Neuronal stem cell (in vitro differentiated cells): ENCODE measurements at places on chromosomes 1 and 21.
A peak's percentile ranks its signal among the peaks of the same experiment; 100 is the strongest.

DNA sequence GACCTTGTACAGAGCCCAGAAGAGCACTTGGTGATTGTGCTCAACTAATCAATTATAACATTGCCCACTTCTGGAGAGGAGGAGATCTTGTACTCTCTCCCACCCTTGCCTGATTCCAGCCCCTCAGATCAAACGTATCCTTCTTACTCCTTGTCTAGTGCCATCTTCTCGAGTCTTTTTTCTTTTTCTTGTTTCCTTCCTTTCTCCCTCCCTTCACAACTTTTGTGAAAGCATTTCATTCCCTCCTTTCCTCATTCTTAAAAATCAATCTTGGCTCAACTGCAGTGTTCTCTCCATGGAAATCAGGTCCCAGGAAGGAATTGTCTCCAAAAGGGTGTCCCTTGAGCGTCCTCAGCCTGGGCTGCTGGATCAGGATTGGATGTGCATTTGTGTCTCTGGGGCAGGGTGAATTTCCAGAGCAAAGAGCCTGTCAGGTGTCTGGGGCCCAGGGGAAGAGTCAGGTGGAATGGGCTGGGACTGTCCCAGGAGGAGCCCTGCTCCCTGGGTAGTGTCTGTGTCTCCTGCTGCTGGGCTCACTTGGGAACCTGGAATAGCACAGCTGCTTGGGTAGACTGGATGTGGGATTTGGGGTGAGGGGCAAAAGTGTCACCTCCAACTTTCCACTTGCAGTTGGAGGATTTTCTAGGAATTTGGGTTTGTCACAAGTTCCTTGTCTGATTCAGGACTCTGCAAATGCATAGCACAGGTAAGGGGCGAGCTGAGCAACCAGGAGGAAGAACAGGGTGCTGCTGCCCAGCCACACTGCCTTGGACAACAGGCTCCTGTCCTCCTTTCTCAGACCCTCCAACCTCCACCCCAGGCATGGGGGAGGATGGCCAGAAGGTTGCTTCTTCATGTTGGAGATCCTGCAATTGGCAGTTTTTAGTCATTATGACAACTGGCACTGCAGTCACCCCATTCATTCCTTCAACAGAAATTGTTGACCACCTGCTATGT is 3.3 kb downstream of the SOX13 start:
- DNase-seq: no peak

DNA sequence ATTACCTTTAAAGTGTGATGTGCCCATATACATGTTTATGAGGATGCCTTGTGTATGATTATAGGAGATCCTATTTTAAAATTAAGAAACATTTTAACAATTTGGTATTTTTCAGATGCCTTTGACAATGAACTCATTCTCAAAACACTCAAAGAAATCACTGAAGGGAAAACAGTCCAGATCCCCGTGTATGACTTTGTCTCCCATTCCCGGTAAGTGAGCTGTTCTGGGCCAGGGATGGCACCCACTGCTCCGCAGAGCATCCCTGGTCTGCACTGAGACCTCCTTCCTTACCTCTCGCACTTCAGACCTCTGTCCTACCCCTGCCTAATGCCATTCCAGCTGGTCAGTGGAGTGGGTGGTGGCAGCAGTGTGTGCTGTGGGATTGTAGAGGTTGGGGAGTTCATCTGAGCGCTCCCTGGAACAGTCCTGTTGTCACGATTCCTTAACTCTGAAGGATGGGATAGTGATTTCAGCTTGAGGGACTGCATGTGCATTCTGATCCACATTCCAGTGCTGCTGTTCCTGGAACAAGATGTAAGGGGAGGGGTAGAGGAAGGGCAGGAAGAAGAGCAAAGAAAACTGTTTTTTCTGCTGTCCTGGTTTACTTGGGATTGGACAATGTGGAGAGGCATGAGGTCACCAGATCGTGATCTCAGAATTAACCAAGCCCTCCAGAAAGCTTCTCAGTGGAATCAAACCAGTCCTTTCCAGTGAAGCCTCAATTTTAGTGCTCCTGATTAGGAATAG is 63.9 kb downstream of the UCK2 start:
- DNase-seq: no peak

GRCh38 chr1:229111703-229112319 is 159.1 kb upstream of the RAB4A start:
- DNase-seq: no peak

- DNase-seq: no peak
Measured at GRCh38 chr21:40886931-40887330, 40.0 kb upstream of the DSCAM start.

GRCh38 chr1:110645821-110646735 is 28.7 kb downstream of the KCNA3 start:
- no peak for DNase-seq

DNA sequence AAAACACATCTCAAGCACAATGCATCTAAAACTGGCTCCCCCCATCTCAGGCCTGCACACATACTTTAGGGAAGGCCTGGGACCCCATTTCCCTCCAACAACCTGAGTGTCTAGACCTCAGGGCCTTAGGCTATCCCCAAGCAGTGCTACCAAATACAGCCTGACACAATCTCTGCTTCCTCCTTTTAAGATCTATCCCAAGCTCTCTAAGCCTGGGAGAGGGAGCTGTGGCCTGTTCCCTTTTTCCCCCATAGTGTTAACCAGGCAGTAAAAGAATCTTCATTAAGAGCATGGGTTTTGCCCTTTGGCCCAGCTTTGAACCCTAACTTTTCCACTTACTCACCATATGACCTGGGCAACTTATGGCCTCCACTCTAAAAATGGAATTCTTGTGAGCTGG is 10.8 kb upstream of the COL8A2 start:
- no peak for DNase-seq

DNA sequence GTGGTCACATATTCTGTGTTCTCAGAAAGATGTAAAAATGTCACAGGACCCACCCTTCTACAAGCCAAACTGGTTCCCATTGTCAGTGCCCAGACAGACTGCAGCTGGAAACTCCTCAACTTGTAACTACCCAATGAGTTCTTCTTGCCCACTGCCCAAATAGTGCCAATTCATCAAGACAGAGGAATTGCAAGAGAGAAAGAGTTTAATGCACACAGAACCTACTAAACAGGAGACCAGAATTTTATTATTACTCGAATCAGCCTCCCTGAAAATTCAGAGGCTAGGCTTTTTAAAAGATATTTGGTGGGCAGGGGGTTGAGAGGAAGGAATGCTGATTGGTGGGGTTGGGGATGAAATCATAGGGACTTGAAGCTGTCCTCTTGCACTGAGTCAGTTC is 184.1 kb downstream of the URB2 start:
- DNase-seq: no peak

- no peak for DNase-seq
Measured at GRCh38 chr1:208374391-208374941, 130.3 kb upstream of the PLXNA2 start.

- no peak for DNase-seq
Measured at GRCh38 chr1:219959540-219960203, 31.3 kb upstream of the SLC30A10 start.

GRCh38 chr1:92444351-92444750 is 42.4 kb downstream of the GFI1 start:
- DNase-seq: no peak

DNA sequence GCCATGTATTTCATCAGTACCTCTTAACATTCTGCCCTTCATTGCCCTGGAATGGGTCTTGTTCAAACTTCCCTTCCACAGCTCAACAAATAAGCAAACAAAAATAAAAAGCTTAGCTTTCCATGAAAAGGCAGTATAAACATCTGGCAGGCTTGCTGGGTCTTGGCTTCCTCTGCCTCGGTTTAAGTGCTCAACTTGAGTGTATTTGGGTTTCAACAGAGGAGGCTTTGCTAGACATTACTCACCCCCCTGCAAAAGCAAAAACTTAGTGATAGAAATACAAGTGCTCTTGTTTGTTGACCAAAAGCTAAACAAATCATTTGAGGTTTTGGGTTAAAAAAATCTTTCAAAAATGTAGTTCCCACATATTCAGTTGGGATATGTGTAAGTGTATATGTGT is 518.5 kb downstream of the PLPP3 start:
- DNase-seq: no peak

- no peak for DNase-seq
Measured at GRCh38 chr1:198108636-198109370, 48.0 kb upstream of the NEK7 start.

- DNase-seq: no peak
Measured at GRCh38 chr1:115976921-115977498, 697 bp downstream of the SLC22A15 start.

DNA sequence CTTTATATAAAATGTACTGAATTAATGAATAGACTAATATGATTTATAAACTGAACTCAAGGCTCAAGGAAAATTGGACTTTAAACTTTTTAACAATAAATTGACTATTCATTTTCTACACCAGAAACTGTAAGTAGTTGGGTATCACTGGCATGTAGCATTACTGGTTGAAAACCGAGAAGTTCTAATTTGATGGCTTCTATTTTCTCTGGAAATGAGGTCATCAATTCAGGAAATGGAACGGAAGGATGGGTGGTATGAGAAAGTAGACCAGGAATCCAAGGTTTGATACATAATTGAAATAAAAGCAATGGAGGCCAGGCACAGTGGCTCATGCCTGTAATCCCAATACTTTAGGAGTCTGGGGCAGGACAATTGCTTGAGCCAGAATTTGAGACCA is 50.4 kb downstream of the RERE start:
- DNase-seq: no peak

DNA sequence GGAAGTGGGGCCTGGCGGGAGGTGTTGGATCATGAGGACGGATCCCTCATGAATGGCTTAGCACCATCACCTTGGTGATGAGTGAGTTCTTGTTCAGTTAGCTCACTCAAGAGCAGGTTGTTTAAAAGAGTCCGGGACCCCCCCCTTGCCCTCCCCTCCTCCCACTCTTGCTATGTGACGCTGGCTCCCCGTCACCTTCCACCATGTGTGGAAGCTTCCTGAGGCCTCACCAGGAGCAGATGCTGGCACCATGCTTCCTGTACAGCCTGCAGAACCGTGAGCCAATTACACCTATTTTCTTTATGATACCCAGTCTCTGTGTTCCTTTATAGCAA is 3.0 kb upstream of the SLC19A1 start:
- DNase-seq: no peak

DNA sequence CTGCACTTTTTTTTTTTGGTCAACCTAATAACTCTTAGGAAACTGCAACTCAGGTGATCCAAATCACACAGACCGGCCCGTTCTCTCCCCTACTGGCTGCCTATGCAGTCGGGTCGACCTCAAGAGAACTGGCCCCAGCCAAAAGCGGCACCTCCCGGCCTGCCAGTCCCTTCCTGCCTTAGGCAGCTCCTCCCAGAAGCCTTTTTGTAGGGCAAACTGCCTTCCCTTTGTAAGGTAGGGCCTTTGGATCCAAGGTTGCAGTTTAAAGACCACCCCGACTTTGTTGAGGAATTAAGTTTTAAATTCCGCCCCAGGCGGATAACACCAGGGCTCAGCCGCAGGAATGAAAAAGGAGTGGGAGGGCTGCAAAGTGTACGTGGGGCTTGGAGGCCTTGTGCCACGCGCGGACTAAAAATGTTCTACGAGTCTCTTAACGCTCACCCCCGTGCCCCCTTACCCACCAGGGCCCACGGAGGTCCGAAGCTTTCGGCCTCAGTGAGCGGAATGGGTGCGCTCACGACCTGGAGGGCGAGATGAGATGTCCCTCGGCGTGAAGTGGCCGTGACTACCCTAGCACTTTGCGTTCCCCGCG is 642 bp upstream of the ST3GAL3 start:
- peak; percentile 20 for DNase-seq

DNA sequence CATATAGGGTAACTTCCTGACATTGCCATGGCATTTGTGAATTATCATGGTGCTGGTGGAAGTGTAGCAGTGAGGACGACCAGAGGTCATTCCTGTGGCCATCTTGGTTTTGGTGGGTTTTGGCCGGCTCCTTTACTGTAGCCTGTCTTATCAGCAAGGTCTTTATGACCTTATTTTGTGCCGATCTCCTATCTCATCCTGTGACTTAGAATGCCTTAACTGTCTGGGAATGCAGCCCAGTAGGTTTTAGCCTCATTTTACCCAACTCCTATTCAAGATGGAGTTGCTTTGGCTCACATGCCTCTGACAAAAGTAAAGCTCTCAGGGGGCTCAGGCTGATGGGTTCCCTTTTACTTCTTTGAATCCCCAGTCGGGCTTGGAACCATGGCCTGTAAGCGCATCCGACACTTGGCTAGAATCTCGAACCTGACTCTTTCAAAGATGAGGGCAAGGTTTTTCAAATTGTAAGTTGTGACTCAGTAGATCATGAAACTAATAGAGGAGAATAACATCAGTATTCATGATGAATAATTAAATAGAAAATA is 85.0 kb downstream of the GALNT2 start:
- no peak for DNase-seq

- DNase-seq: no peak
Measured at GRCh38 chr1:201904579-201904978, 15.9 kb downstream of the SHISA4 start.

GRCh38 chr1:85277802-85278201 is 1.4 kb upstream of the BCL10 start:
- DNase-seq: no peak

- DNase-seq: no peak
Measured at GRCh38 chr1:219676012-219676765, 63.3 kb upstream of the ZC3H11B start.
